ENCODE measurements at places on chromosomes 4 and X.
A peak's percentile ranks its signal among the peaks of the same experiment; 100 is the strongest.

DNA sequence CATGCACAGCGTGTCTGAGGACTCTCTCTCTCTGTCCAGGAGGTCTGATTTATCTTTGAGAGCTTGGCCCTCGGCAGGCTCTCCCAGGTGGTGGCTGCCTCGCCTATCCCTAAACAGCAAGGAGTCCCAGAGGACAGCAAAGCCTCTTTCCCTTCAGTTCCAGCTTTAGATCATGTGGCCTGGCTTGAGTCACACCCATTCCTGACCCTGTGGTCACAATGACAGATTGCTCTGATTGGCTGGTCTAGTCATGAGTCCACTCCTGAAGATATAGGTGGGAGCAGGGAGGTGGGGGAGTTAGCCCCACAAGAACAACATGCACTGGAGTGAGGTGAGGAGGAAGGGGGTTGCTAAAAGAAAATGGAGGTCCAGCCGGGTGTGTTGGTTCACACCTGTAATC, 12.1 kb upstream of the PORCN start:
- DNase-seq = no peak

DNA sequence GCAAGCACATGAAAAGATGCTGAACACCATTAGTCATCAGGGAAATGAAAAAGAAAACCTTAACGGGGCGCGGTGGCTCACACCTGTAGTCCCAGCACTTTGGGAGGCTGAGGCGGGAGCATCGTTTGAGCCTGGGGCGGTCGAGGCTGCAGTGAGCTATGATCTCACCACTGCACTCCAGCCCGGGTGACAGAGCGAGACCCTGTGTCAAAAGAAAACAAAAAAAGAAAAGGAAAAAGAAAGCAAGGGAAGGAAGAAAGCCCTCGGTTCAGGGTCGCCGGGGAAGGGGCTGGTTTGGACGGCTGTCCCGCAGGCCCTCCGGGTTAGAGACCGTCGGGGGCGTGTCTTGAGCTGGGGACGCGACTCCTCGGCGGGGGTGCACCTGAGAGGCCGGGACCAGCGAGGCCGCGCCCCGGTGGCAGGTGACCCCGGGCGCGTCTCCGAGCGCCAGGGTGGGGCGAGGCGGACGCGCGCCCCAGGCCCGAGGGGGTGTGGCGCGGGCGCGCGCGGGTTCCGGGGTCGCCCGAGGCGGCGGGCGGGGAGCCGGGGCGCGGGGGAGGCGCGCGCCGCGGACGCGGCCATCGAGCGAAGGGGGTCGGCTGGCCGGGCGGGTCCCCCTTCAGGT, 478 bp upstream of the PLXNA3 start:
- DNase-seq = peak; percentile 32

DNA sequence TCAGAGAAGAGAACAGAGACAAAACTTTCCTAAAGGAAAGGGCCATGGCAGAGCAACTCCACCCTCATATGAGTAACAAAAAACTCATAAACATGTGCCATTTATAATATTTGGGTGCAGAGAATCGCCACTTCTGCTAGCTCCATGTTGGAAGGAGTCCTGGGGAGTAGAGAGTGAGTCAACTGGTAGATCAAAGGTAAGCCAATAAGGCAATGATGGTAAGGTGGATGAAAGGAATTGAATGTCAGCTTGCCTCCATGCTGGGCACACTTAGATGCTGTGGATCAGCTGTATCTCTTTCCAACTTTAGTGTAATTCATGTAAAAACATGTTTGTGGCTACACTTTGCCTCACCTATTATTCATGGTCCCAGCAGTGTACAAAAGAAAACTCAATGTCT, 4.7 kb downstream of the QRFPR start:
- DNase-seq = no peak

DNA sequence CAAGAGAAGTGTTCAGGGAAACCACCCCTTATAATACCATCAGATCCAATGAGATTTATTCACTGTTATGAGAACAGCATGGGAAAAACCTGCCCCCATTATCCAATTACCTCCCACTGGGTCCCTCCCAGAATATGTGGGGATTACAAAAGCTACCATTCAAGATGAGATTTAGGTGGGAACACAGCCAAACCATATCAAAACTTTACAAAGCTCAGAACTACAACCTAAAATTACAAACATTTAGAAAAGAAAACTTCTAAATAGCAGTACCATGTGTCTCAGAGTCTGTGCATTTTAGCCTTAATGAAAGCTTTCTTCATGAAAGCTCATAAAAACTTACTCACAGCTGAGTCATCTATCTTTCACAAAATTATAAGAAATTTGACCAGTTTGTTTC, 1442.8 kb upstream of the PCDH7 start:
- no peak for DNase-seq

- no peak for DNase-seq
Measured at GRCh38 chr4:98624642-98625041, 33.8 kb downstream of the TSPAN5 start.

GRCh38 chr4:5051278-5052203, at the start of gene STK32B:
Gene STK32B (plus strand): TSS chr4:5051480.
- DNase-seq = no peak

GRCh38 chr4:151408380-151408629, 671 bp upstream of the FHIP1A start:
- no peak for DNase-seq

DNA sequence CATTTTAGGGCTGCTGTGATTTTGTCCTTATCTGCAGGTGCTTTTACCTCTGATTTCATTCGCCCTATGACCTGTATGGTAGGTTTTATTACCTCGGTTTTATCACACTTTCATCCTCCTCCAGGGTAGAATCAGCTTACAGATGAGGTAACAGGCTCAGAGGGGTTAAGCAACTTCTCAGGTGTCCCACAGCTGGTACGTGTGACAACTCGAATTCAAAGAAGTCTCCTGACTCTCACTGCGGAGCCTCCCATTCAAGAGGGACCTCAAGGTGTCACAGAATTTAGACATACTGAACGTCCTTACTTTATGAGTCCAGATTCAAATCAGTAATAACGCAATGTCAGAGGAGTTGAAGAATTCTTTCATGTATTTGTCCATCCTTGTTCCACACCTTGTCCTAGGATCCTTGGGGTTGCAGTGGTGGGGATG, 12.5 kb upstream of the KIAA0232 start:
- DNase-seq = no peak

- DNase-seq = no peak
Measured at GRCh38 chr4:55509266-55509665, 37.4 kb downstream of the CLOCK start.

GRCh38 chr4:83067058-83067639, 32.2 kb downstream of the COPS4 start:
- no peak for DNase-seq

DNA sequence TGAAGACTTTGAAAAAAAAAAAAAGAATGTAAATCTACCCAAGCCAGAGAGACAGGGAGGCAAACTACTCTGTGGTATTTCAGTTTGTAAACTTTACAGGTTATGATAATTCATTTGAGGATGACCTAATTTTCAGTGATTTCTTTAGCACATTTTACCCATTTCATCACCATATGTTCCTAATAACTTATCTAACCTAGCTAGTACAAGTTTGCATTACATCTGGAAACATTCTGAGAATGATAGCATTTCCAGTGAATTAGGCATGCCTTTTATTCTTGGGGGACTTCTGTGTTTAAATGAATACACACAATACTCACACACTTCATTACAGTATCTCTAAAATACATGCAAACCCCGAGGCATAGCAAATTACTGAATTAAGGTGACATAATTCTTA, 1055.5 kb downstream of the PCDH18 start:
- no peak for DNase-seq

DNA sequence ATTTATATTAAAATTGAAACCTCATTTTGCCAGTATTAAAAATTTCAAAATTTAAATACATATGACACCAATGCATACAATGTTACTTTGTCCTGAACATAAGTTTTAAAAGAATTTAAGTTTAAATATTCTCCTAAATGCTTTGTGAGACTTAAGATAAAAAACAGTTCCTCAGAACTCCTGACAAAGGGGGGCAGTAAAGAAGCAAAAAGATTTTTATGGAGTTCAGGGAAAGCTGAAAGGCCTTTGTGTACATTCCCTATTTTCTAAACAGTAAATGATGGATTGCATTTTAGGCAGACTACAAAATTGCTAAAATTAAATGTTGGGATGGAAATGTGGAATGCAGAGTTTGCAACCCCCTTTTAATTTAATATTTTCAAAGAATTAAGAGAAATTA, 81.7 kb downstream of the SNCA start:
- DNase-seq = no peak

GRCh38 chrX:63488546-63489373, 137.6 kb upstream of the SPIN4 start:
- DNase-seq = no peak
